ENCODE measurements at places on chromosomes 2 and 18. TPM values are rescaled to one million over a fixed set of nuclear protein-coding genes. Genes with fewer than 3 reads are reported as not detected.

GRCh38 chr2:98823196-98824170 is 92.6 kb upstream of the MGAT4A start:
- peak overlapping the region; percentile 53 for H3K27ac ChIP-seq
- peaks cover 11% of the 10 kb centered on the region for H3K4me1 ChIP-seq
- no peak for DNase-seq
- no peaks in the 10 kb centered on the region for H3K27me3 ChIP-seq
- H3K36me3 ChIP-seq, result no peaks in the 10 kb centered on the region
- no peak overlapping the region for H3K4me3 ChIP-seq

- H3K4me1 ChIP-seq, result no peaks in the 10 kb centered on the region
- no peak for DNase-seq
- no peaks in the 10 kb centered on the region for H3K36me3 ChIP-seq
- H3K27me3 ChIP-seq, result no peaks in the 10 kb centered on the region
- no peak overlapping the region for H3K27ac ChIP-seq
- no peak overlapping the region for H3K4me3 ChIP-seq
Observed at GRCh38 chr18:49111191-49111988, 160.6 kb upstream of the SMAD7 start.

- H3K4me3 ChIP-seq, result no peak overlapping the region
- H3K27me3 ChIP-seq, result peaks cover 10% of the 10 kb centered on the region
- H3K4me1 ChIP-seq, result no peaks in the 10 kb centered on the region
- H3K36me3 ChIP-seq, result no peaks in the 10 kb centered on the region
Observed at GRCh38 chr2:95674186-95674585, 82.4 kb downstream of the TRIM43 start.

DNA sequence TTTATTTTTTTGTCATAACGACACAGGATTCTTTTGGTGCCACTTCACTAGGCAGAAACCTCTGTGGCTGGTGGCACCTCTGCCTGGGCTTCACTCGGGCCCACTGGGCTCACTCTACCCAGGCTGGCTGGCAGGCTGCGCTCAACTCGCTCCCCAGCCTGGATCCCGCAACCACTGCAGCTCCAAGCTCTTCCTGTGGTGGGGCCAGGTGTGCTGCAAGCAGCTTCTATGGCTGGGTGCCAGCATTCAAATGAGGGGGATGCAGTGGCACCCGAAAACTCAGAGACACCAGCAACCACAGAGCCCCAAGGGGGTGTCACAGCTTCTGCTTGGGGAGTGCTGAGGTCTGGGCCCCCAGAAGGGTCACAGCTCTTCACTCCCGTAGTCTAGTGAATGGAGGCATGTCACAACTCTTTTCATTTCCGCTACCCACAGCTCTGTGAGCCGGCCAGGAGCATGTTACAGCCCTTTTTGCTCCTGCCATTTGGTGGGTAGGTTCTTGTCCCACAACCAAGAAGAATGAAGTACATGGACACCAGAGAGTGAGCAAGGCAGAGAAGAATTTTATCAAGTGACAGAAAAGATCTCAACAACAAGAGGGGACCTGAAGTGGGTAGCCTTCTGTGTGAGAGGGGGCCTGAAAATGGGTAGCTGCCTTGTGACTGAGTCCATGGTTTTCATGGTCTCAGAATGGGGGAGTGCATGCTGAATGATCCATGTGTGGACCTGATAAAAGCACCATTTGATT is 170.1 kb downstream of the UBR3 start:
- H3K36me3 ChIP-seq, result no peaks in the 10 kb centered on the region
- DNase-seq, result no peak
- no peaks in the 10 kb centered on the region for H3K27me3 ChIP-seq
- H3K4me3 ChIP-seq, result no peak overlapping the region
- no peak overlapping the region for H3K27ac ChIP-seq

UCN gene
- not detected for total RNA-seq

SERPINB4 gene
- total RNA-seq, result not detected

DNA sequence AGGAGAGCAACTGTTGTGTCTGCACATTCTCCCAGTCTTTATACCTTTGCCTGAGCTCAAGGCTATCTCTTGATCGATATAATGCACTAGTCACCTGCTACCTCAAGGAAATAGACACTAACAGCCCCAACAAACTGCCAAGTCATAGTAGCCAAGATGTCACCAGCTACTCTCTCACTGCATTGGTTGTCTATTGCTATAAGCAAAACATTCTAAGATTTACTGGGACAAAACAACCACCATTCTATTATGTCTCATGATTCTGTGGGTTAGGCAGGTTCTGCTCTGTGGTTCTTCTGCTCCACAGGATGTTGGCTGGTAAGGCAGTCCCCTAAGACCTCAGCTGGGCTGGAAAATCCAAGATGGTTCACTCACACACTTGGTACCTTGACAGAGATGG is 28.5 kb upstream of the MLPH start:
- H3K27ac ChIP-seq, result no peak overlapping the region
- DNase-seq, result no peak

DNA sequence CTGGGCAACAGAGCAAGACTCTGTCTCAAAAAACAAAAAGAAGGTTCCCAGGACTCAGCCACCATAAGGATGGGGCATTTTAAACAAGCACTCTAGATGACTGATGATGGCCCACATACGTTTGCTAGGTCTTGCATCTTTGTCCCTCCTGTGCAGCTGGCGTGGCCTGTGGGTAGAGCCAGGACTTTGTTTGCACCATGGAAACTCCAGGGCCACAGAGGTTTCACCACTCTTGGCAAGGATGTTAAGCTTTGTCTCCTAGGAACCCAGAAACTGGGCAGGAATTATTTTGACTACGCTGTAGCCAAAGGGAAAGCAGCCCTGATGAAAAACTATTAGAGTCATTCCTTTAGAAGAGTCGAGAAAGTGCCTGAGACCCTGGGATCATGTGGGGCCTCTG is 75.3 kb upstream of the STPG4 start:
- no peaks in the 10 kb centered on the region for H3K27me3 ChIP-seq
- H3K4me1 ChIP-seq, result peaks cover 6% of the 10 kb centered on the region
- H3K4me3 ChIP-seq, result no peak overlapping the region
- H3K36me3 ChIP-seq, result no peaks in the 10 kb centered on the region
- no peak overlapping the region for H3K27ac ChIP-seq
